ENCODE measurements at places on chromosomes 4 and X.

DNA sequence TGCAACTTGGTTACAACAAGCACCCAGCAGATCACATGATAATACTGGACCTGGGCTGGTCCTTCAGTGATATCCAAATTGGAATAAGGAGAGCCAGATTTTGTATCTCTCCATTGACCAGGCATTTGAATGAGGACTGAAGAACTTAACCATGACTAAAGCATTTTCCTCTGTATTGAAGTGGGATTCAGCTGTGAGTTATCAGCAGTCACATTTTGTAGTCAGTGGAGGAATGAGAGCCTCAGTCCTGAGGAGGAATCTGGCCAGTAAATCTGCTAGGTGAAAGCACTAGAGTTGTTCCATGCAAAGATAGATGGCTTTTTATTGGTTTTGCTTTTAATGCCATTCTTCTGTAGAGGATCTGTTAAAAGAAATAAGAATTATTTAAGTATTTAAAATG, 1506.0 kb downstream of the PCDH7 start:
- DNase-seq: no peak

DNA sequence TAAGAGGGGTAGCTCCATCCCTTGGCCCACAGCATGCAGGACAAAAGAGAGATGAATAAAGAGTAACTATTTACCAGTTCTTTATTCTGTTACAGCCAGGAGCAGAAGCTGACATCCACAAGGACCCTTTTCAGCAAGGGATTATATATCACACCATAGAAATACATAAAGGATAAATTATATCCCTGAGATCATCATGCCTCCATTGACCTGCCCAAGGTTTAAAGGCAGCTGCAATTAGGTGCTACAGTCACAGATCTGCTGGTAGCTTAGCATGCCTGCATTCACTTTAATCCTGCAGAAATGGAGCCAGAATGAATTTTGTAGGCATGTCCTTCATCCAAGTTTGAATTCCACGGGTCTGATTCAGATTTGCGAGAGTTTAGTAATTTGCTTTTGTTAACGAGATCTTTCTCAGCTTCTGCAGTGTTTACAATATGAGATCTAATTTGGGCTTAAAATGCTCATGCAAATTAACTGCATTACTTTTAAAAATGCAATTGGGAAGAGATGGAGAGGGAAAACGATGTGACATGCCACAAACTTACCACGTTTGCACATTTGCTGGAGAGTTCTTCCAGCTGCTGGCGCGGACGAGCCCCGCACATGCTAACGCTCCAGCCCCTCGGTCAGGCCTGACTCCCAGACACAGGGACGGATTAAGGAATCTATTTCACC, 327.0 kb upstream of the NOCT start:
- no peak for DNase-seq

- no peak for DNase-seq
Observed at GRCh38 chr4:186003746-186004145, 65.2 kb upstream of the TLR3 start.

- DNase-seq: no peak
Observed at GRCh38 chrX:46575586-46575985, 2.0 kb downstream of the CHST7 start.

DNA sequence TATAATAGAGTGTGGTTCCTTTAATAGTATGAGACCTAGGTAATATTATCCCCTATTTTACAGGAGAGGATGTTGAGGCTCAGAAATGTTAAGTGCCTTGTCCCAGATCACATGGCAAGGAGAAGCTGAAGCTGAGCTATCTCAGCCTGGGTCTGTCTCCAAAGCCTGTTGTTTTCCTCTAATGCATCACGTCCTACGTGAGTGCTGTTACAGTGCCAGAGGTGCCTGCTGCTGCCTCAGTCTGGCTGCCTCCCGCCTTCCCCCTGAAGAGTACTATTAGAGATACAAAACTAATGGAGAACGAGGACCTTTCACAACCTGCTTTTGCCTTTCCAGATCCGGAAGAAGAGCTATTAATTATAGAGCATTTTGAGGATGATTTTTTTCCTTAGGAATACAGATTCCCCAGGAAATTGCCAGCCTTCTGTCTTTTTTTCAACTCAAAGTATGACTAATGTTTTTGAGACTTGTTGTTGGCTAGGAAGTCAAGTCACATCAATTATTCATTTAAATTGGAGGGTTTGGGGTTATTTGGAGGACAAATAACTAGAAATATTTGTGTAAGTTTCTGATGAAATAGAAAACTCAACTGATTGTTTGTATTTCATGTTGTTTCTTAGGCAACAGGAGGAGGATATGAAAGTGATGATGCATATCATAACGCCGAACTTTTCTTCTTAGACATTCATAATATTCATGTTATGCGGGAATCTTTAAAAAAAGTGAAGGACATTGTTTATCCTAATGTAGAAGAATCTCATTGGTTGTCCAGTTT, 43.9 kb upstream of the MTMR1 start:
- DNase-seq: no peak

GRCh38 chrX:132384301-132384700, 104.5 kb downstream of the MBNL3 start:
- no peak for DNase-seq

DNA sequence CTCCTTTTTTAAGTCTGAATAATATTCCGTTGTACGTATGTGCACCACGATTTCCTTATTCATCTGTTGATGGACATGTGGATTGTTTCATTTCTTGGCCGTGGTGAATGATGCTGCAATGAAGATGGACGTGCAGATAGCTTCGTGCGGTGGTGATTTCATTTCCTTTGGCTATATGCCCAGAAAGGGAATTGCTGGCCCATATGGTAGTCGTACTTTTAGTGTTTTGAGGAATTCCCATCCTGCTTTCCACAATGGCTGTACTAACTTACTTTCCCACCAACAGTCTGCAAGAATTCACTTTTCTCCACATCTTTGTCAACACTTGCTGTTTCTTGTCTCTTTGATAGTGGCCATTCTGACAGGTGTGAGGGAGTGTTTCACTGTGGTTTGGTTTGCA, 12.8 kb downstream of the ZFP42 start:
- DNase-seq: no peak

DNA sequence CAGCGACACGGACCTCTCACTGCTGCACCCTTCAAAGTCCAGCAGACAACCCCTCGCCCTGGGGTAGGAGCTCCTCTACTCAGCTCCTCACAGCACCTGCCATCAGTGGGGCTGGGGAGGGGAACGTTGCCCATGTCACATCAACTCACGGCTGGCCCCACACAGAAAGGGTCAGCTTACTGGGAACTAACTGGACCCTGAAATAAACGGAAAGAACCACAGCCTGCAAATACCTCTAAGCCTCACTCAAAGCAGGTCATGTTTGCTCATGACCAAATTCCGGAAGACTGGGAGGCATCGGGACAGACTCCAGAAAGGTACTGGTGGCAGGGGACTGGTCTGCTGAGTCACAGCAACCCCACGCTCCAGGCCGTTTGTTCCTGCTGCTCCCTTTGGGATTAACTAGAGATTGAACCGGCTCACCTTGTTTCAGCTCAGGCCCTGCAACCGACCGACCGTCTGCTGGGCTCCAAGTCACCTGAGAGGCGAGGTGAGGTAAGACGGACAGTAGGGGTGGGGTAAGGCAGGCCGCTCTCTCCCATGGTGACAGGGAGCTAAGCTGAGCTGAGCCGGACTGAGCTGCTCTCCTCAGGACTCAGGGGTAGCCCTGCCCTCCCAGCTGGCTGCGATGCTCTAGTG, 5.6 kb downstream of the G6PD start:
- no peak for DNase-seq

DNA sequence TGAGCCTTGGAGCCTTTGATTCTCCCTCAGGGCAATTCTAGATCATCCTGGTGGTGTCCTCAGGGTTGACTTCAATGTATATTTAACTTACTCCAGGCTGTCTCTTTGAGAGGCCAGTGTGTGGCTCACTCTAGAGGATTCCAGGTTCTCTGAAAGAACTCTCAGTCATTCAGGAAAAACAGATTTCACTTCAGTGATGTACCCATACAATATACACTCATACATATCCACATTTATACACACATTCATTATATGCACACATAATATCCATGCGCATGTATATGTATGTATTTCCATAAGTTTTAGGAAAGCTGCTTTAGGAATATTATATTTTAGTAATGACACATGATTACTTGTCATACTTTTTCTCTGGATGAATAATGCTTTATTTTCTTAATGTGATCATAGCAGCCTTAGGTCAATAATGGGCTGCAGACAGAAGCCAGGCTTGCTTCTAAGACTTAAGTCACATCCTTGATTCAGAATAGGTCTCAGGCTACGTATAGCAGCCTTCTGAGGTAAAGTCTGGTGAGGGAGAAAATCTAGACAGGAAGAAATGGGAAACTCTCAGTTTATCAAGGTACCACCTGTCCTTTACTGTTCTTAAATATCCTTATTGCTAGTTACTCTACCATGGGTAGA, 397.0 kb downstream of the GPAT3 start:
- DNase-seq: no peak

DNA sequence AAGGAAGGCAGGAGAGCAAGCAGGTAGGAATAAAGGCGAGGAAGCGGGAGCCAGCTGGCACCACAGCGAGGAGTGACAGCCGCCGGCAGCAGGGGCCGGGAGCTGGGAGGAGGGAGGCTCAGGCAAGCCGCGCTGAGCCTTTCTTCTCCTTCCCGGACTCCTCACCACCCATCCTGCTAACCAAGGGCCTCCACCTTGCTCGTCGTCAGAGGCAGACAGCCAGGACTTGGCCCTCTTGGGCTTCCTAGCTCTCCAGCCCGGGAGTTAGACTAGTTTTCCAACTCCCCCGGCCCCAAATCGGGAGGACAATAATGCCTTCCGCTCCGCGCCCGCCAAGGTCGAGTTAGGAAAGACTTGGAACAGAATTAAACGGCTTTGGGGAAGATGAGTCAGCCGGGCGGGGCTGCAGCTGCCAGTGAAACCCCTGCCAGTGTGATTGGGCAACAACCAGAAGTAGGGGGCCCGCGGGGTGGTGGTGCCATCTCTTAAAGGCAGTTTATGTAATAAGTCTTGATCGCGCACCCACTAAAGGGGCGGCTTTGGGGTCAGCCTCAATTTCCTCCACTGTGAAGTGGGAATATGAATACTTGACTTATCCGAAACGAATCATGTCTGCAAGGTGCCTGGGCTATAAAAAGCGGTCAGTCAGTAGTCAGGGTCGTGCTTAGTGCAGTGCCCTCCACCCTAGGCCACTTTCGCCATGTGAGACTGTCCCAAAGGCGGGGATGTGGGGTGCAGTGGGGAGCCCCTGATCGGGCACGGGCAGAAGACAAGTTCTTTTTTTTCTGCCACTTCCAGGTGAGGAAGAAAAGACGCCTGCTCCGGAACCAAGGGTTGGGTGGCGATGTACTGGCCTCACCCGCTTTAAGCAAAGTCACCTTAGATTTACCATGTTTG, 6.7 kb upstream of the HSD17B10 start:
- DNase-seq: peak; percentile 55

DNA sequence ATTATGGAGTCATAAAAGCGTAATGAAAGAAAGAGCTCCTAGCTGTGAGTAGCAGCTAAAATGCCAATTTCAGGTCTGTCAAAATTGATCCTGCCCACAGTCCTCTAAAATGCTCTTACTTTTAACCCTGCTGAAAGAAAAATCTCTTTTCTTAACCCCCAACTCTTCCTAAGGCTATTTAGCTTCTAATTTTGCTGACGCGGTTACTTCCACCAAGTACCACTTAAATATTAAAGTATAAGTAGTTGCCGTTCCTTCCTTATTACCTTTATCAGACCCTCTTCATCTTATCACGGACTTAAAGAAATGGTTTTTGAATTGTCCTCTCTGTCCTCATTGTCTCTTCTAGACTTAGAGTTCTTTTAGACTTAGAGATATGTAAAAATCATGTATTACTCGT, 272.2 kb downstream of the FRMPD4 start:
- DNase-seq: no peak

DNA sequence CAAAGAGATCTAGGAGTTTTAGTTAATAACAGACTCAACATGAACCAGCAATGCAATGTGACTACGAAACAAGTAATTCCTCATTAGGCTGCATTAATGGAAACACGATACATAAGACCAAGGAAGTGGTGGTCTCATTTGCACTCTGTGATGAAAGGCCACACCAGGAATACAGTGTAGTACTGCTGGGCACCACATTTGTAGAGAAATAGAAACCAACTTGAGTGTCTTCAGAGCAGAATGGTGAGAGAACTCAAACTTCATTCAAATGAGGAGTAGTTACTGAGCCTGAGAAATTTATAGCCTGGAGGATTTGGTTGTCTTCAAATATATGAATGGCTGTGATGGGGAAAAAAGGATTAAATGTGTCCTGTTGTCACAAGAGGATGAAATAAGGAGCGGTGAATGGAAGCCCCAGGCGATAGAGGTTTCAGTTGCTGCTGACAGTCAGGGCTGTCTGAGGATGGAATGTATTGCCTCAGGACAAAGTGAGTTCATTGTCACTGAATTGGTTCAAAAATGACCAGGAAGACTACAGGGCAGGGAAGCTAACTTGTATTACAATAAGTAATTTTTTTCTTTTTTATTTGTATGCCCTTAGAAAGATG, 50.9 kb downstream of the NFKB1 start:
- DNase-seq: no peak

GRCh38 chr4:134627366-134627765, 425.8 kb upstream of the PABPC4L start:
- no peak for DNase-seq

- DNase-seq: no peak
Observed at GRCh38 chr4:110163327-110164069, 34.9 kb downstream of the ELOVL6 start.

Measured in activated CD4-positive, alpha-beta T cell treated with anti-CD3 and anti-CD28 coated beads, Interleukin-2, Interleukin-4, amounts not matched to agents 100 ng/mL and 50 ng/mL, durations not matched to agents 16 hours and 8 hours (primary cell).